ENCODE measurements at places on chromosomes 5 and 9. TPM values are rescaled to one million over a fixed set of nuclear protein-coding genes. Genes with fewer than 3 reads are reported as not detected.

The LCP2 gene
- total RNA-seq = 13.8 TPM

The BHMT2 gene
- total RNA-seq = 392 TPM

The DMRT3 gene
- total RNA-seq = not detected

The TNC gene
- total RNA-seq = 3.9 TPM

The PCDH1 gene
- 27.3 TPM for total RNA-seq

The NR5A1 gene
- not detected for total RNA-seq

The PCDHA9 gene
- total RNA-seq = not detected

The MAMDC4 gene
- 27.9 TPM for total RNA-seq

The NOXA1 gene
- 7.3 TPM for total RNA-seq

The FOXD4L4 gene
- 0.18 TPM for total RNA-seq

The SPATA31C1 gene
- not detected for total RNA-seq

The TLX3 gene
- total RNA-seq = not detected

The UGT3A1 gene
- 14.7 TPM for total RNA-seq

The COL23A1 gene
- 0.25 TPM for total RNA-seq

The CNTFR gene
- total RNA-seq = 2.2 TPM

The PRUNE2 gene
- total RNA-seq = 3.3 TPM

The CCDC187 gene
- 0.09 TPM for total RNA-seq

The ACTBL2 gene
- not detected for total RNA-seq

The FAT2 gene
- not detected for total RNA-seq

The PCDHGC4 gene
- 0.20 TPM for total RNA-seq

The LPAR1 gene
- 1.2 TPM for total RNA-seq

The INSYN2B gene
- not detected for total RNA-seq

The CCL21 gene
- 5.2 TPM for total RNA-seq

The PCDHA1 gene
- total RNA-seq = not detected

The ANGPTL2 gene
- total RNA-seq = 3.3 TPM

The SMIM33 gene
- total RNA-seq = not detected

The FBXW11 gene
- total RNA-seq = 27.5 TPM

The PKD2L2 gene
- total RNA-seq = not detected

The SV2C gene
- under 0.01 TPM for total RNA-seq

The SLC34A1 gene
- total RNA-seq = 0.12 TPM

The PROB1 gene
- 0.46 TPM for total RNA-seq

The TMEM215 gene
- not detected for total RNA-seq

The TRIM14 gene
- total RNA-seq = 25.6 TPM

The GMCL2 gene
- not detected for total RNA-seq

The SPINK7 gene
- not detected for total RNA-seq

The EFNA5 gene
- total RNA-seq = 1.4 TPM

The GPR150 gene
- total RNA-seq = 0.11 TPM

Measured in right lobe of liver (tissue), 6 donors.